Activated CD8-positive, alpha-beta memory T cell treated with anti-CD3 and anti-CD28 coated beads for 1 hour (primary cell): ENCODE measurements at places on chromosomes 4 and X.

GRCh38 chr4:71125137-71125536, 131.7 kb downstream of the DCK start:
- DNase-seq, result no peak

DNA sequence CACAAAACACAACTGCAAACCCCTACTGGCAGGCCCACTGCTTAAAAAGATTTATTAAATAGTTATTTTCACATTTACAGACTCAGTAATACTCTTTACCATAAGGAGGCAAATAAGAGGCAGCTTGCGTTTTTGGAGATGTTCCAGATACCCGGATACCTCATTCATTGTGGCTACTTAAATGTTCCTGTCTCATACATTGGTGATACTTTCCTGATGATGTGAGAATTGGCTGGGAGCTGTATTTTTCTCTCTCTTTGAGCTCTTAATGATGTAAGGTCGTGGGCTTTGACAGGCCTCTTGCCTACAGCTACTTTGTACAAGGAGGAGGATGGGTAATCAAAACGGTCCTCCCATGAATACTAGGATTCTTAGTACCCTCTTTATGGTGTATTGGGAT, 101.5 kb downstream of the AKAP4 start:
- DNase-seq, result no peak

GRCh38 chrX:119145241-119145653, 17.6 kb upstream of the KIAA1210 start:
- DNase-seq, result no peak

GRCh38 chr4:111268769-111269414, 646.0 kb upstream of the PITX2 start:
- DNase-seq, result no peak

GRCh38 chr4:65510976-65511375, 159.3 kb downstream of the EPHA5 start:
- no peak for DNase-seq

DNA sequence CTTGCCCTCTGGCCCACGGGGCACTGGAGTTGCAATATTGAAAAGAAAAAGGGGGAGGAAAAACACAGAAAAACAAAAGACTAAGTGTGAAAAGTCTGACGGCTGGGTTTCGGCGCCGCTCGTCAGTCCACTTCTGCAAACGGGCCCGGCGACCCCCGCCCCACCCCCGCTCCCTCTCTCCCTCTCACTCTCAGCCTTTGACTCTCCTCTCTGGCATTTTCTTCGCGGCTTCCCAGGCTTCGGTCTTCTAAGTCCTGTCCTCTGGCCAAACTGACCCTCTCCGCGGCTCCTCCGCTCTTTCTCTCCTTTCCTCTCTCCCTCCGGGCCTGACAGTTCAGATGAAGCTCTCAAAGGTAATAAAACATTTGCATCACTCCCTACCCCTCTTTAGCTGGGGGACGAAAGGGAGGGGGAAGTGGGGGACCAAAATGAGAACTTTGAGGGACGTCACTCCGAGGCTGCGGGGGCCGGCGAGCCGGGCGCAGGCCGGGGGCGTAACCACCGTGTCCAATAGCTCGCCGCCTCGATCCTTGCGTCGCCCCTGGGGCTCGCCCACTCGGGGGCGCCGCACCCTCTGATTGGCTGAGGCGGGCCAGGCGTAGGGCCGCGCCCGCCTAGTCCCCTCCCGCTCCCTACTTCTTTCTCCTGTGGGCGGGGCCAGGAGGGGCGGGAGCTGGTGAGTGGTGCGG, at the start of gene NKX6-1:
NKX6-1 (minus strand) TSS at position 358 of the 689 bp plus-strand sequence. CDS start 1,064 bp downstream, outside the sequence.
- no peak for DNase-seq

- DNase-seq, result no peak
Measured at GRCh38 chrX:133054761-133055405, 42.0 kb downstream of the USP26 start.

- no peak for DNase-seq
Measured at GRCh38 chr4:101089168-101089567, 258.2 kb downstream of the PPP3CA start.

DNA sequence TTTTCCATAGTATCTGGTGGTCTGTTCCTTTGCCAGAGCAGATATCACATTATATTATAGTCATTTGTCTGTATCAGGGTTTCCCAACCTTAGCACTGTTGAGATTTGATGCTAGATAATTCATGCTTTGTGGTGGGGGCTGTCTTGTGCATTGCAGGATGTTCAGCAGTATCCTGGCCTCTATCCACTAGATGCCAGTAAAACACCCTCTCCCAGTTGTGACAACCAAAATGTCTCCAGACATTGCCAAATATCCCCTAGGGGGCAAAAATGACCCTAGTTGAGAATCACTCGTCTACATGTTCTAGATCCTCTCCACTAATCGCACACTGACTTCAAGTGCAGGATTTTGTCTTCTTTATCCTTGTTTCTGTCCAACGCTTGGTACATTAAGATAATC, 160.8 kb downstream of the FANCB start:
- no peak for DNase-seq

- no peak for DNase-seq
Measured at GRCh38 chrX:113551919-113552318, 711.3 kb upstream of the AMOT start.

GRCh38 chrX:1582686-1583437, 8.5 kb upstream of the AKAP17A start:
- no peak for DNase-seq

- DNase-seq, result no peak
Measured at GRCh38 chrX:23742174-23742696, 841 bp downstream of the ACOT9 start.

DNA sequence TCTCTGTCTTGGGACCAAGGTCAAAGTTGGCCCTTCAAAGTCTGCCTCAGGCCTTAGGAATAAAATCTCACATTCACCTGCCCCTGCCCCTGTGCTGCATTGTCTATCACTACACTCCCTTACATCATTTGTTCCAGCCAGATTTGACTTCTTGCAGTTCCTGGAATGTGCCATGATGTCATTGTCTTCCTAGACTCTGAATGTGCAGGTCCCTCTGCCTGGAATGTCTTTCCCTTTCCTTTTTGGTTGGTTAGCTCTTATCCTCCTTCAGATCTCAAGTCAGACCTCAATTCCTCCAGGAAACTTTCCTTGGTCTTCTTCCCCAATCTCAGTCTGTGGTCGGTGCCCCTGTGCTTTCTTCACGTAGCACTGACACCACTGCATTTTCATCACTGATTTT, 67.7 kb upstream of the EFNB1 start:
- no peak for DNase-seq
